Left ventricle myocardium superior (tissue), 1 donor: ENCODE measurements at places on chromosomes 5 and 9. TPM values are rescaled to one million over a fixed set of nuclear protein-coding genes. Genes with fewer than 3 reads are reported as not detected.

The IFNA21 gene
- not detected for total RNA-seq

The OR1J4 gene
- not detected for total RNA-seq

The SHB gene
- 15.9 TPM for total RNA-seq

The NOP16 gene
- total RNA-seq, result 19.0 TPM

The SEMA6A gene
- 6.4 TPM for total RNA-seq

The MAP3K1 gene
- total RNA-seq, result 6.5 TPM
